ENCODE measurements at places on chromosomes 1 and 21. TPM values are rescaled to one million over a fixed set of nuclear protein-coding genes. Genes with fewer than 3 reads are reported as not detected.

CD244 gene
- 0.56 TPM for total RNA-seq

DAP3 gene
- 69.7 TPM for total RNA-seq

RBM34 gene
- 63.7 TPM for total RNA-seq

SPRR4 gene
- not detected for total RNA-seq

SPATA45 gene
- not detected for total RNA-seq

LRRC3 gene
- 0.72 TPM for total RNA-seq

LCE3E gene
- total RNA-seq, result 4.3 TPM

DPM3 gene
- 62.4 TPM for total RNA-seq

TEDDM1 gene
- not detected for total RNA-seq

MAP3K7CL gene
- total RNA-seq, result 3.1 TPM

TEX38 gene
- total RNA-seq, result not detected

LRRC39 gene
- total RNA-seq, result not detected

PCAT6 gene
- total RNA-seq, result 5.8 TPM

PTPRU gene
- 6.2 TPM for total RNA-seq

ZNF362 gene
- total RNA-seq, result 14.0 TPM

DNA sequence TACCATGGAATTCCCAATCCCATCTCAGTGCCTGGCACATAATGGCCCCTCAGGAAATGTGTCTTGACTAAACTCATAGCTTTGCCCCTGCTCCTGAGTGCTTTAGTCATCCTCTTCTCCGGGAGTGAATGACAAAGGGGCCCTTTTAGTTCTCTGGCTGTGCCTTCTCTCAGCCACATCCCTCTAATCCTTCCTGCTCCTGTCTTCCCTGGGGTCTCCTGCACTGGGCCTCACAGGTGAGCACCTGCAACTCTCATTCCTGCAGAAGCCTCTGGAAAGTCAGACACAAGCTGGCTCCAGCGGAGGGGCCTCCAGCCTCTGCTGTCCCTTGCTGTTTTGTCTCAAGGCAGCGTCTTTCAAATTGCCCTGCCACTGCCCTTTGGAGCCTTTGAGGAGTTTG is 14.0 kb upstream of the ETV3L start:
- ATAC-seq, result no peak

DNA sequence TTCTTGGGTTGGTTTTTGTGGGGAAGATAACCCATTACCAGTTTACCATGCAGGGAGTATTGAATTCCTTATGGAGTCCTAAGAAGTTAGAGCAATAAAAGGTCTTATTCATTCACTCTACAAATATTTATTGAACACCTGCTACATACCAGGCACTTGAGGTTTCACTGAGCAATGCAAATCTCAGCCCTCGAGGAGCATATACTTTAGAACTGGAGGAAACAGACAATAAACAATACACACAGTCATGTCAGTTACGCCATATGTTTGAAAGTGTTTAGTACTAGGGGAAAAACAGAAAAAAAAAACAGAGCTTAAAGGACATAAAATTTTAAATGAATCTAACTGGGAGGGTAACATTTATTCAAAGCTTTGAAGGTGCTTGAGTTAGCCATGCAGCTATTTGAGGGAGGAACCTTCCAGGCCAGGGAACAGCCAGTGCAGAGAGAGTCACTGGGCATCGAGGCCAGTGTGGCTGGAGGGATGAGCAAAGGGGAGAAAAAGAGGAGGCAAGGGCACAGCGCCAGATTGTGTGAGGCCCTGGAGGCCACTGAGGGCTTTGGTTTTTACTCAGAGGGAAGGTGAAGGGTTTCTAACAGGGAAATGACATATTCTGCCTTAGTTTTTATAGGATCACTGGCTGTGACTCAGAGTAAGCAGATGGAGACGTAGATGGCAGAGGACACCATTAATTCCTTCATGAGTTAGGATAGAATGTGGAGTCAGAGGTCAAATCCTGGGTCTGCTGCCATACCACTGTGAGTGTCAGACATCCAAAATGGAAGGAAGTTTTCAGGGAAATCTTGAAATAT is 32.7 kb downstream of the C1orf21 start:
- ATAC-seq, result no peak

- no peak for ATAC-seq
Observed at GRCh38 chr1:3323021-3323795, 131.3 kb upstream of the ARHGEF16 start.

DNA sequence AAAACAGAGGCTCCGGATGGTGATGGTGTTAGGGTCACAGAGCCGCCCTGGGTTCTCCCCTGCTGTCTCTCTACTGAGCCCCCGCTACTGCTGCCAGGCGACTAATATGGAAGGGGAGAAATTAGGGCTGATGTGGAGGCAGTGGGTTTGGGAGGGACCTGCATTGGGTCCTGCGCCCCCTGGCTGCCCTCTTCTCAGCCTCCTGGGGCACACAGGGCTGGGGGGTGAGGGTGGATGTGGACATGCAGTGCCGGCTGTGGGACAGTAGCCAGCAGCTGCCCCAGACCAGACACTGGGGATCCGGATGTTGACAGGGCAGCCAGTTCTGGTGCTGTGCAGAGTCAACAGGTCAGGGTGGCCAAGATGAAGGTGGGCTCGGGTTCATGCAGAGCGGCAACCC is 1.5 kb upstream of the CLCNKB start:
- ATAC-seq, result no peak

- no peak for ATAC-seq
Observed at GRCh38 chr1:157004806-157005205, 40.7 kb downstream of the ARHGEF11 start.

DNA sequence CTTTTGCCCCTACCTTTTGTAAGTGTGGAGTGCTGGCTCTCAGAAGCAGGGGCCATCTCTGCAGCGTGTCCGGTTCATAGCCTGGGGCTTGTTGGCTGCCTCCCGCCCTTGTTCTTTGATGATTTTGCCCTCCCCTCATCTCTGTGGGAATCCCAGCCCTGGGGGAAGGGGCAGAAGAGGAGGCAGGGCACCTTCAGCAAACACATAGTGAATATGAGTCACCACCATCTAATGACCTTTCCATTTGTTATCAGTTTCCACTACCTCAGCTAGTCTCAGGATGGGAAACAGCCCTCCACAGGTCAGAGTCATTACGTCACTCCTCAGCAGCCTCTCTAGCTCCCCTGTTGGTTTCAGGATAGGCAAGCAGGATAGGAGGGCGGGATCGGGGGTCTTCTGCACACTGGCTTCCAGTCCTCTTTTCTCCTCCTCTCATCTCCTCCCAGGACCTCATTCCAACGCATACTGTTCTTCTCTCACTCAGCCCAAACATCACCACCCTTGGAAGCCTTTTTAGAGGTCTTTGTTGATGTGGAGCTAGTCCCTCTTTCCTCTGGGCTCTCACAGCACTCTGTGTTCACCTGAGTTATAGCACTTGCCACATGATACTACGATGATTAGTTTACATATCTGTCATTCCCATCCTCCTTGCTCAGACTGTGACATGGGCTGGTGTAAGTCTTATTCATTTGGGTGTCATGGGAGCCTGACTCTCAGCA is 15.8 kb downstream of the GADD45A start:
- ATAC-seq, result peak; percentile 39

- no peak for ATAC-seq
Observed at GRCh38 chr1:43614211-43614610, 35.7 kb upstream of the KDM4A start.

- peak; percentile 86 for ATAC-seq
Observed at GRCh38 chr1:152954436-152954835, 7.4 kb downstream of the SPRR5 start.

- ATAC-seq, result no peak
Observed at GRCh38 chr1:205443585-205444299, 12.1 kb downstream of the BLACAT1 start.

GRCh38 chr1:229161740-229162139 is 109.2 kb upstream of the RAB4A start:
- peak; percentile 76 for ATAC-seq

GRCh38 chr1:12052008-12052573 is 11.0 kb upstream of the TNFRSF8 start:
- ATAC-seq, result peak; percentile 84

- no peak for ATAC-seq
Observed at GRCh38 chr1:209414803-209415329, 168.6 kb upstream of the CAMK1G start.

DNA sequence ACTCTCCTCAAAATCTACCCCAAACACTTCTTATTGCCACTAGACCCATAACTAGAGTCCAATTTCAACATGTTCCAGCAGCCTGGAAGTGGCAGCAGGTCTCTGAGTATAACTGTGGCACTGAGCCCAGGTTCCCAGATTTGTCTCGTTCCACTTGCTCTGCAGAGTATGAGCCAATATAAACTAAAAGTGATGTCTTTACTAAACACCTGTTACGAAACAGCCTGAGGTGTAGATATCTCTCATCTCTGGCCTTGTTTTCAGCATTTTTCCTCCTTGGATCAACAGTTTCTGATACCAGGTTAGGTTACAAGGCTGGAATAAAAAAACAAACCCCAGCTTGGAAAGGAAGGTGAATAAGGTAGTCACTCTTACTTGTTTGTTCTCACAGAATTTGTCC is 25.2 kb upstream of the PRDX6 start:
- ATAC-seq, result peak; percentile 70

DNA sequence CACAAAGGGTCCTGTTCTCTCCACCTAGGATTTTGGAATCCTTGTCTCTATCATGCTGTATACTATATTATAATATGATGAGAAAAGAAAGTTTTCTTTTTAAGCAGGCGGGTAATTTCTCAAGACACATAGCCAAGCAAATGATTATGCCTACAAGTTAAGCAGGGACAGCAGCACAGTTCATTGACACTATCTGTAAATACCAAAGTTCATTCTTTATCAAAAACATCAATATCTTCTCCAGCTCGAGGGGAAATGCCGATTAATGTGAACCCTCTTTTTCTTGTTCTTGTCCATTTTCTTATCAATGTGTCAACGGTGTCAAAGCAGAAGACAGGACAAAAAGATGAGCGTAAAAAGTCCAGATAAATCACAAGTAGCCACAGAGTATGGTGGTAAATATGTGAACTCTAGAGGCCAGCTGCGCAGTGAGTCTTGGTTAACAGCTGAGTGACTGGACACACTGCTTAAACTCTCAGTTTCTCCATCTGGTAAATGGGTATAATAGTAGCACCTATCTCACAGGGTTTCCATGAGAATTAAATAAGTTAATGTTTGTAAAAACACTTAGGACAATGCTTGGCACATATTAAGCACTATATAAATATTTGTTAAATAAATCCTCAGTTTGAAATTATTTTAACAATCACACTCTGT is 30.9 kb downstream of the LPAR3 start:
- ATAC-seq, result no peak

- ATAC-seq, result peak; percentile 31
Observed at GRCh38 chr1:214331827-214332423, 51.0 kb downstream of the SMYD2 start.

- no peak for ATAC-seq
Observed at GRCh38 chr1:151324390-151324930, 2.8 kb downstream of the PI4KB start.

DNA sequence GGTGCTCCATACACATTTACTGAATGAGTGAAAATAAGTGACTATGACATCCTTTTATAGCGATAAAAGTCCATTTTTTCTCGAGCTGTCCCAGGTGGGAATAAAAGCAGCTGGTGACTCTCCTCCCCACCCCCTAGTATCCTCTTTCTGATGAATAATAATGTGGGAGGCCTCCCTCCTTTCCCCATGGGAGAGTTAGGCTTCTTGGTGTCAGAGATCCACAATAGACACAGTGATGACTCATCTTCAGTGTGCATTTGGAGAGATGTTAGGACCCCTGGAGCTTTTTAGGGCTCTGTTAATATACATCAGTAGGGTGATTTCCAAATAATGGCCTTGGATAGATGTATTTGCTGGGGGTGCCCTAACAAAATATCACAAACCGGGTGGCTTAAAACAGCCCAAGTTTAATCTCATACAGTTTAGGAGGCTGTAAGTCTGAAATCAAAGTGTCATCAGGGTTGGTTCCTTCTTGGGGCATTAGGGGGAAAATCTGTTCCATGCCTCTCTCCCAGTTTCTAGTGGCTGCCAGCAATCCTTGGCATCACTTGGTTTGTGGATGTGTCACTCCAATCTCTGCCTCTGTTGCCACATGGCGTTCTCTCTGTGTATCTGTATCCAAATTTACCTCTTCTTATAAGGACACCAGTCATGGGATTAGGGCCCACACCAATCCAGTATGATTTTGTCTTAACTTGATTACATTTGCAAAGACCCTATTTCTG is 4.4 kb upstream of the PHC2 start:
- ATAC-seq, result no peak

DNA sequence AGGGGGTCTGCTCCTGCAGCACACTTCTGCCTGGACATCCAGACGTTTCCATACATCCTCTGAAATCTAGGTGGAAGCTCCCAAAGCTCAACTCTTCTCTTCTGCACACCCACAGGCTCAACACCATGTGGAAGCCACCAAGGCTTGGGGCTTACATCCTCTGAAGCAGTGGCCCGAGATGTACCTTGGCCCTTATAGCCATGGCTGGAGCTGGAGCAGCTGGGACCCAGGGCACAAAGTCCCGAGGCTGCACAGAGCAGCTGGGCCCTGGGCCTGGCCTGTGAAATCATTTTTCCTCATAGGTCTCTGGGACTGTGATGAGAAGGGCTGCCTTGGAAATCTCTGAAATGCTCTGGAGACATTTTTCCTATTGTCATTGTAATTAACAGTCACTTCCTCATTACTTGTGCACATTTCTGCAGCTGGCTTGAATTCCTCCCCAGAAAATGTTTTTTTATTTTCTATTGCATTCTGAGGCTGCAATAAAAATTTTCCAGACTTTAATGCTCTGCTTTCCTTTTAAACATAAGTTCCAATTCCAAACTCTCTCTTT is 645.6 kb downstream of the RWDD3 start:
- no peak for ATAC-seq

DNA sequence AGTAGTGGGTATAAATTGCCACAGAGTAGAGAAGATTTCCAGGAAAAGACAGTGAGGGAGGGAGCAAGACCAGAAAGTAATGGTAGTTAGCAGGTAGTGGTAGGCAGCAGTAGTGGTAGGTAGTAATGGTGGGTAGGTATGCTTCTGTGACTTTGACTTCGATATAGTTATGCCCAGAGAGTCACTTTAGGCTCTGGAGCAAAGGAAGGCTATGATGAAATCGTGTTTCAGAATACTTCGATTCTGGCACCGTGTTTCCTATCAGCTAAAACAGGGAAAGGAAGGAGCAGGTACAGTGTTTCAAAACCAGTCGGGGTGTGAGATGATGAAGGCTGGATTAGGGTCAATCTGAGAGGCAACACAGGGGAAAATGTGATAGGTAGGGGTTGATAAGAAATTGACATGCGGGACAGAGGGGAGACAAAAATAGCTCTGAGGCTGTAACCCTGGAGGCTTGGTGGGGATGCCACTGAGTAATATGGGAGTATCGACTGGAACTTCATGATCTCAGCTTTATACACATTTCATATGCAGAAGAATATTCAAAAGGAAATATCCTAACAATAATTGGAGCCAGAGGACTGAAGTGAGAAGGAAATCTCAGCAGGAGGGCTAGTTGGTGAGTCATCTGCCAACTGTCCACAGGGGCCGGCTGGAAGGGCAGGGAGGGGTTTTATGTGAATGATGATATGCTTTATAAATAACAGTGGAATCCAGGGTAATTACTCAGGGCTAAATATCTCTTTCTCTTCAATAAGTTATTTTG is 25.2 kb upstream of the TRIM45 start:
- ATAC-seq, result no peak

DNA sequence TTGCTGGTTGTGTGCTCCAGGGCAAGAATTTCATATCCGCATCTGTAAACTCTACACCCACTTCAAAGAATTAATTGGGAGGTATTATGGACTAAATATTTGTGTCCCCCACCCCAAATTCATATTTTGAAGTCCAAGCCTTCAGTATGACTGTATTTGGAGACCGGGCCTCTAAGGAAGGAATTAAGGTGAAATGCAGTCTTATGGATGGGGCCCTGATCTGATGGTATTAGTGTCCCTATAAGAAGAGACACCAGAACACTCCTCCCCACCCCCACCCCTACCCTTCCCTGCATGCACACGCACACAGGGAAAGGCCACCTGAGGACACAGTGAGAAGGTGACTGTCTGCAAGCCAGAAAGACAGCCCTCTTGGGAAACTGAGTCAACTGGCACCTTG is 332.4 kb downstream of the RPS6KC1 start:
- no peak for ATAC-seq

All from esophagus mucosa (tissue), 1 donor.